ENCODE measurements at places on chromosomes 1 and 21.

- no peak for DNase-seq
Measured at GRCh38 chr1:6208723-6209660, 3.1 kb downstream of the RNF207 start.

- no peak for DNase-seq
Measured at GRCh38 chr21:21236996-21237395, 238.8 kb downstream of the NCAM2 start.

- DNase-seq, result no peak
Measured at GRCh38 chr1:107545056-107545577, 404.3 kb downstream of the NTNG1 start.

GRCh38 chr1:12191242-12192032 is 24.6 kb downstream of the TNFRSF1B start:
- no peak for DNase-seq
